ENCODE measurements at places on chromosomes 2 and 18. TPM values are rescaled to one million over a fixed set of nuclear protein-coding genes. Genes with fewer than 3 reads are reported as not detected.
A peak's percentile ranks its signal among the peaks of the same experiment; 100 is the strongest.

DNA sequence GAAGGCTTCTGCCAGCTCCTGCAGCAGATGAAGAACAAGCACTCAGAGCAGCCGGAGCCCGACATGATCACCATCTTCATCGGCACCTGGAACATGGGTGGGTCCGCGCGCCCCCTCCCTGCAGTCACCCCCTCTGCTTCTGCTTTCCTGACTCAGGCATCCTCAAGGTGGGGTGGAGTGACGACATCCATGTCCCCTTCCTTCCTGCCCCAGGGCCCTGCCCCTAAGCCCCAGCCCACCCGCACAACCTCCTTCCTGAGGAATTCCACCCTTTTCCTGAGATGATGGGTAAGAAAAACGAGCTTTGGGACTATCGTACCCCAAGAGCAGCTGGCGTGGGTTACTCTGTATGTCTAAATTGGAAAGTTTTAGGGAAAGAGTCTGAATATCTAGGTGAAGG lies 89.7 kb upstream of the ATG16L1 start:
- no peak overlapping the region for H3K4me3 ChIP-seq
- no peak overlapping the region for H3K27ac ChIP-seq
- peaks cover 2% of the 10 kb centered on the region for H3K4me1 ChIP-seq
- no peaks in the 10 kb centered on the region for H3K27me3 ChIP-seq
- no peaks in the 10 kb centered on the region for H3K36me3 ChIP-seq

DNA sequence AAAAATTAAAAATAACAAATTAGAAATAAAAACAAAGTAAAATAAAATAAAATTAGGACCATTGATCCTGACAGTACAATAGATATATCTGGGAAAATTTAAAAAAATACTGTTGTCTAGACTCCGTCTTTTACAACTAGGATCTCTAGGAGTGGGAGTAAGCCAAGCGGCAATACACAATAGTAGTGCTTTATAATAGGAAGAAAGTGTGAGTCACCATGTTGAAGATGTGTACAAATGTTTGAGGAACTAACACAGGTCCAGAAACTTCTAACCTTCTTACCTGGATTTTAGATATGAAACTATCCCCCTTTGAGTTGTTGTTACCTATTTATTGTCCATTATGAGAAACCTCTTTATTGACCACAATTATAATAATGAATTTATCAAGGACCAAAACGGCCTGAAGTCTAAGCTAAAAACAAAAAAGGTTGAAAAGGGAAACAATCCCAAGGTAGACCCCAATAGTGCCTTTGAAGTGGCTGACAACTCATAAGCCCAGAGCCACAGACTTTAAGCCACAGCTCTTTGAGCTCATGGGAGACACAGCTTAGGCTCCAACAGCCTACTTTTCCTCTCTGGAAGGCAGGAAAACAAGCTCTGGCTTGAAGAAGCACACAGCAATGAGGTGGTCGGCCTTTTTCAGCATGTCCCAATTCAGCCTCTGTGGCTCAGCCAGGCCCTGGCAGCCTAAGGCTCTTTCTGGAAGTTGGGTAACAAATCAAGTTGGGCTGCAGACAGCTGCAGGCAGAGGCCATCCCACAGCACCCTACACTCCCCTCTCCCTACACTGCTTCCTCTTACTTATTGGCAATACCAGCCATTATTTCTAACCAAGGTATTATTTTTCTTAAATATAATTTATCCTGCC lies 62.9 kb downstream of the AQP4 start:
- H3K36me3 ChIP-seq = peaks cover 9% of the 10 kb centered on the region
- H3K4me1 ChIP-seq = peaks cover 4% of the 10 kb centered on the region
- no peak overlapping the region for H3K27ac ChIP-seq
- H3K4me3 ChIP-seq = no peak overlapping the region

GRCh38 chr2:233352141-233352842 lies 2.0 kb upstream of the DGKD start:
- DNase-seq = no peak
- H3K27me3 ChIP-seq = peaks cover 36% of the 10 kb centered on the region
- H3K36me3 ChIP-seq = no peaks in the 10 kb centered on the region
- H3K4me3 ChIP-seq = no peak overlapping the region

- H3K27ac ChIP-seq = peak overlapping the region; percentile 92
- DNase-seq = no peak
- H3K27me3 ChIP-seq = no peaks in the 10 kb centered on the region
- H3K4me3 ChIP-seq = peak overlapping the region; percentile 82
Measured at GRCh38 chr18:48975120-48975816, 24.5 kb upstream of the SMAD7 start.

Gene TRIM43B
- not detected for total RNA-seq

- H3K4me1 ChIP-seq = peaks cover 17% of the 10 kb centered on the region
- DNase-seq = no peak
- peak overlapping the region; percentile 97 for H3K27ac ChIP-seq
- H3K4me3 ChIP-seq = peak overlapping the region; percentile 88
- H3K27me3 ChIP-seq = no peaks in the 10 kb centered on the region
Measured at GRCh38 chr2:101696272-101697123, 1.0 kb upstream of the MAP4K4 start.

GRCh38 chr2:85409845-85410583 lies at the start of gene CAPG:
TSS of gene CAPG (minus strand) at chr2:85410366. CDS start at chr2:85402145, 8,221 bp downstream.
- no peaks in the 10 kb centered on the region for H3K36me3 ChIP-seq
- H3K4me1 ChIP-seq = peaks cover 44% of the 10 kb centered on the region
- H3K27ac ChIP-seq = peak within 1 kb of the TSS; percentile 40
- no peak within 1 kb of the TSS for H3K4me3 ChIP-seq

Gene RAB10
- total RNA-seq = 90.2 TPM

DNA sequence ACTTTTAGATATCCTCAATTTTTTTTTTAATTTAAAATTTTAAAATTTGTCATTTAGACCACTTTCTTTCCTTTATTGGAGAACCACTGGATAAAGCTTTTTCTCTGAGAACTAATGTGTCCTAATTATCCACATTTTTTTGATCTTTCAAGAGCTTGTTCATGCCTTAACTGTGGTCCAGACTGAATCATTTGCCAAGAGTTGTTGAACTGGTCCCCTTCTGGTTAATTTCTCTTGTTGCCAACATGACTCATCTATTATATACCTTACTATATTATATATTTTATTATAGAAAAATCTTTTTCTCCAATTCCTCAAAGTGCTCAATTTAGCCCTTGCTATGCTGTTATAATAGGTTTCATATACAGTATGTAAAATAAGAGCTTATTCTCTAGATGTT lies 53.1 kb upstream of the TMEM87B start:
- peaks cover 37% of the 10 kb centered on the region for H3K36me3 ChIP-seq
- H3K27ac ChIP-seq = no peak overlapping the region
- H3K4me3 ChIP-seq = no peak overlapping the region
- H3K27me3 ChIP-seq = no peaks in the 10 kb centered on the region

DNA sequence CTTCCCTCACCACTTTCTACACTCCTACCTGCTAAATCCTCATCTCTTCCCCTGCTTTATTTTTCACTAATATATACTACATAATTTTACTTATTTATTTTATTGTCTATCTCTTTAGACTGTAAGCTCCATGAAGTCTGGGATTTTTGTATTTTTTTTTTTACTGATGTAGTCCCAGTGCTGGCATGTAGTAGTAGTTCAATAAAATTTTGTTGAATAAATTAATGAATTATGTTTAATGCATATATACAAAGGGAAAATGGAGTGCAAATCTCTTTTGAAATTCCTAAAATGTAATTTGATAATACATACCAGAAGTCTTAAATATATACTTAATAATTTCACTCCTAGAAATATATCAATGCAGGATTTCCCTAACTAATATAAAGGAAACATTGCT lies 7.1 kb upstream of the NABP1 start:
- DNase-seq = no peak
- no peaks in the 10 kb centered on the region for H3K27me3 ChIP-seq
- peaks cover 1% of the 10 kb centered on the region for H3K4me1 ChIP-seq
- H3K36me3 ChIP-seq = no peaks in the 10 kb centered on the region
- H3K27ac ChIP-seq = no peak overlapping the region
- H3K4me3 ChIP-seq = no peak overlapping the region

DNA sequence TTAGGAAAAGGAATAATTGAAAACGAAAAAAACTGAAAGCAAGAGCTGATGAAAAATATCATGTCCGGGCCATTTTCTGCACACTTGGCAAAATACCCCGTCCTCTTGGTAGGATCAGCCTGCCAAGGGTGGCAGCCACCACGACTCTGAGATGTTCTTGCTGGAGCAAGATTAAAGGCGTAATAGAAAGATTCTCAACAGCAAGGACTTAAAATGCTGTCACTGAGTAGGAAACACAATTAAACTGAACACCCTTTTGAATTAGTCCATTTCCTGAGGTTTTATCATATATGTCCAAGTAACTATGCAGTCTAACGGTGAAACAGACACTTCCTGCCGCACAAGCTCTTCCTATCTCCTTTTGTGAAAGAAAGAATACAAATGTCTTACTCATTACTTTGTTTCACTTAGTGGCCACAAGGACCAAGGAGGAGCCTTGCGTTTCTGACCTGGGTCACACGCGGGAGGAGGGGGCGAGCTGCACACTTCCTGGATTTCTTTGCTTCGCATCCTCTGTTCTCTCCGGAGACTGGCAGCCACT lies 222.7 kb downstream of the PIEZO2 start:
- H3K36me3 ChIP-seq = no peaks in the 10 kb centered on the region
- peak overlapping the region; percentile 83 for H3K27ac ChIP-seq
- no peak overlapping the region for H3K4me3 ChIP-seq
- no peaks in the 10 kb centered on the region for H3K27me3 ChIP-seq

Gene XDH
- total RNA-seq = 3.9 TPM

DNA sequence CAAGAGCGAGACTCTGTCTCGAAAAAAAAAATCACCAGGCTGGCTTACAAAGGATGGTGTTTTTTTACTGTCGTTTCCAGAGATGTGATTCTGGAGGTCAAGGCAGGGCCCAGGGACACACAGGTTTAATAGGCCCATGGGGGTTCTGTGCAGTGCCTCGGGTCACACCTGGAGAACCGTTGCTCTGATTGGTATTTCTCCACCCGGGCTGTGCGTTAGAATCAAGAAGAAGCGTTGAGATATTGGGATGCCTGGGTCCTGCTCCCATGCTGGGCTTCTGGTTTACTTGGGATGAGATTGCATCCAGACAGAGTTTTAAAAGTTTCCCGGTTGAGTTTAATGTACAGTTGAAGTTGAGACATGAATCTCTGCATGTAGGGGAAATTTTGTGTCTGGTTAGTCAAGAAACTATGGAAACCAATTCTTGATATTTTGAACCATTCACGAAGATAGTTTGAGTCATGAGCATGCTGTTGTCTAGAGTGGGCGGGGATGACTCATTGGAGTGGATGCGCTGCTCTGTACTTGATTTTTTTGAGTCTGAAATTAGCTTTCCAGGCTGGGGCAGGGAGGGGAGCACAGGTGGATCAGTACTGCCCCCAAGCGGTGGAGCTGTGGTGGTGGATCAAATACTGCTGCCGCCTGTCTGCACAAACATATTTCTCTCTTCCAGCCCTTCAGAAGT lies 50.1 kb downstream of the GREB1 start:
- no peaks in the 10 kb centered on the region for H3K27me3 ChIP-seq
- no peaks in the 10 kb centered on the region for H3K36me3 ChIP-seq
- DNase-seq = peak; percentile 82
- peak overlapping the region; percentile 72 for H3K27ac ChIP-seq
- no peak overlapping the region for H3K4me3 ChIP-seq
- H3K4me1 ChIP-seq = peaks cover 5% of the 10 kb centered on the region

Gene RGPD4
- total RNA-seq = 0.23 TPM

DNA sequence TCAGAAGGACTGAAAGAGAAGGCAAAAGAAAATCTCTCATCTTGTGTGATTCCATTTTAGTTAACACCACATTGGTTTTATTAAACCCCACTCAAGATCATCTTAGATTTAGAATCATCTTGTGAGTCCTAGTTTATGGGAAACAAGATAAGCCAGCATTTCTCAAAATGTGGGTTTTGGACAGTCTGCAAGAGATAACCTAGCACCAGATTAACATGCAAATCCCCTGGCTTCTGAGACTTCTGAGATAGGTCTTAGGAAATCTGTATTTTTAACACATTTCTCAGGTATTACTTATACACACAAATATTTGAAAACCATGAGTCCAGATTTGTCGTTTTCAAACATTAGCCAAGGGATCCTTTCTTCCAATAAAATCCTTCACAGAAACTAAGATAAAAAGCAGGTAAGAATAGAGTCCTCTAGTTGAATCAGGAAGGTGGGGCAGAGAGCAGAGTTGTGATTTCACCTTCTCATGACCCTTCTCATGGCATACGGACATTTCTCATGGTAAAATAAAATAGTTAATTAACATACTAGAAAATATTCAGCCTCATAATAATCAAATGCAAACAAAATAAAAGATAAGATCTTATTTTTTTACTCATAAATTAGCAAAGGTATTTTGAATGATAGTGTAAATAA lies 287.2 kb upstream of the FN1 start:
- no peak for DNase-seq
- H3K4me3 ChIP-seq = no peak overlapping the region
- peak overlapping the region; percentile 42 for H3K27ac ChIP-seq

Gene ZNF892
- total RNA-seq = 17.0 TPM

GRCh38 chr2:71882949-71883472 lies 264.7 kb downstream of the CYP26B1 start:
- H3K27ac ChIP-seq = no peak overlapping the region
- DNase-seq = no peak
- H3K4me3 ChIP-seq = no peak overlapping the region
- peaks cover 1% of the 10 kb centered on the region for H3K27me3 ChIP-seq

Gene HOXD8
- total RNA-seq = 0.29 TPM

Gene RAD51AP2
- 0.18 TPM for total RNA-seq

GRCh38 chr2:196376984-196377877 lies 205.9 kb upstream of the STK17B start:
- H3K4me3 ChIP-seq = no peak overlapping the region
- H3K27me3 ChIP-seq = no peaks in the 10 kb centered on the region
- no peak for DNase-seq

Gene PRSS56
- total RNA-seq = 0.09 TPM

GRCh38 chr2:11705711-11706110 lies 35.7 kb upstream of the NTSR2 start:
- no peak overlapping the region for H3K27ac ChIP-seq
- DNase-seq = no peak
- no peaks in the 10 kb centered on the region for H3K36me3 ChIP-seq
- H3K4me3 ChIP-seq = no peak overlapping the region

DNA sequence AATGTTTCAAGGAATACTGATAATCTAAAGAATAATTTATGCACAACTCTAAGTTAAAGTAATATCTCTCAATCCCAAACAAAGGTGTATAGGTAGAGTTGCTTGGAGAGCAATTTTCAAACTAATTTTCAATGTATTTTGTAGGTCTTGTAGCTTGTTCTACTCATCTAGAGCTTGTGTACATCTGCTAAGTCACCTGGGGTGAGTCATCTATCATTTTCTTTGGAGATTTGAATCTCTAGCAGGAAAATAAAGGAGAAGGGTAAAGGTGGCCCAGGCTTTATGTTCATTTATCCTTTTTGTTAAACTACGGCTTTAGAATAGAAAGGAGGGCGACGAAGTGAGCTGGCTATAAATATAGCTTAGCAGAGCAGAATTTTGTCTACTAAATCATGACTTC lies 76.8 kb upstream of the THUMPD2 start:
- H3K36me3 ChIP-seq = no peaks in the 10 kb centered on the region
- peaks cover 12% of the 10 kb centered on the region for H3K4me1 ChIP-seq
- no peak overlapping the region for H3K4me3 ChIP-seq
- H3K27ac ChIP-seq = no peak overlapping the region
- H3K27me3 ChIP-seq = no peaks in the 10 kb centered on the region

- no peaks in the 10 kb centered on the region for H3K36me3 ChIP-seq
- H3K4me3 ChIP-seq = no peak overlapping the region
- DNase-seq = no peak
- no peaks in the 10 kb centered on the region for H3K27me3 ChIP-seq
- peaks cover 26% of the 10 kb centered on the region for H3K4me1 ChIP-seq
Measured at GRCh38 chr2:239275044-239275685, 125.7 kb downstream of the HDAC4 start.

- no peaks in the 10 kb centered on the region for H3K27me3 ChIP-seq
- no peak for DNase-seq
- peaks cover 9% of the 10 kb centered on the region for H3K4me1 ChIP-seq
- no peak overlapping the region for H3K4me3 ChIP-seq
- H3K27ac ChIP-seq = no peak overlapping the region
Measured at GRCh38 chr18:61635901-61636528, 256.8 kb downstream of the RNF152 start.

Measured in mesothelial cell of epicardium (in vitro differentiated cells).